ENCODE measurements at places on chromosomes 11 and 22. TPM values are rescaled to one million over a fixed set of nuclear protein-coding genes. Genes with fewer than 3 reads are reported as not detected.

Gene INS
- not detected for total RNA-seq

- DNase-seq: no peak
- H3K36me3 ChIP-seq: no peaks in the 10 kb centered on the region
- no peak overlapping the region for H3K4me3 ChIP-seq
- peaks cover 5% of the 10 kb centered on the region for H3K4me1 ChIP-seq
- no peaks in the 10 kb centered on the region for H3K27me3 ChIP-seq
Measured at GRCh38 chr11:69167916-69168691, 12.4 kb downstream of the SMIM38 start.

DNA sequence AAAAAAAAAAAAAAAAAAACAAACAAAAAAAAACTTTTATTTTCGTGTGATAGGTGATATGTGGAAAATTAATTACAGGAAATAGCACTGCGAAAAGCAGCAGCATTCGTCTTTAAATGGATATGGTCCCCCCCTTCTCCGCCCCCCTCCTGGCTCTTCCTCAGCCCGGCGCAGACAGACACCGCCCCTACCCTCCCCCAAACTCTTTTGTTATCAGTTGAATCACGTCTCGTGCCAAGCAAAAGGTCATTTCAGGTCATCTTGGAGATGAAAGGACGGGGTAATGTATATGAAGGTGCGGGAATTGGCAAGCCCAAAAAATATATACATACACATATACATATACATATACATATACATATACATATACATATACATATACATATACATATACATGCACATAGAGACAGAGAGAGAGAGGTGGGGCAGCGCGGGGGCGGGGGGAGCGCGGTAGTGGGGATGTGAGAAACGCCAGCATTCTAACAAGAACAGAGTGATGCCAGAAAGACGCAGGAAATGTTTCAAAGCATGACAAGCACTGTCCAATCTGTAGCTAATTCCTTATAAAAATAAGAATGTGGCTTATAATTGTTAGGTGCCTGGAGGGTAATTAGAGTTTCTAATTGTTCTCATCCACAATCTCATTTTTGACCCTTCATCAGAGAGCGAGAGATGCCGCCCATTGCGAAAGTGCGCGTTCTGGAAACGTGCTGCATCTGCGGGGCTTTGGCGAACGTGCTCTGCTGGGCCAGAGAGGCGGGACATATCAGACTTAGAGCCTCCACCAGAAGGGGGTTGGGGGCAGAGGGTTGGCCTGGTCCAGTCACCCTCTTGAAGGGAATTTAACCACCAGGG is 214.5 kb upstream of the UBASH3B start:
- no peak for DNase-seq
- no peaks in the 10 kb centered on the region for H3K36me3 ChIP-seq
- no peaks in the 10 kb centered on the region for H3K27me3 ChIP-seq
- H3K27ac ChIP-seq: no peak overlapping the region

GRCh38 chr22:21849489-21849888 is 18.0 kb downstream of the MAPK1 start:
- no peaks in the 10 kb centered on the region for H3K27me3 ChIP-seq
- H3K4me3 ChIP-seq: no peak overlapping the region
- no peak overlapping the region for H3K27ac ChIP-seq
- H3K4me1 ChIP-seq: peaks cover 50% of the 10 kb centered on the region
- DNase-seq: no peak

GRCh38 chr11:10893714-10894151 is 35.9 kb upstream of the ZBED5 start:
- H3K36me3 ChIP-seq: no peaks in the 10 kb centered on the region
- H3K4me3 ChIP-seq: no peak overlapping the region

DNA sequence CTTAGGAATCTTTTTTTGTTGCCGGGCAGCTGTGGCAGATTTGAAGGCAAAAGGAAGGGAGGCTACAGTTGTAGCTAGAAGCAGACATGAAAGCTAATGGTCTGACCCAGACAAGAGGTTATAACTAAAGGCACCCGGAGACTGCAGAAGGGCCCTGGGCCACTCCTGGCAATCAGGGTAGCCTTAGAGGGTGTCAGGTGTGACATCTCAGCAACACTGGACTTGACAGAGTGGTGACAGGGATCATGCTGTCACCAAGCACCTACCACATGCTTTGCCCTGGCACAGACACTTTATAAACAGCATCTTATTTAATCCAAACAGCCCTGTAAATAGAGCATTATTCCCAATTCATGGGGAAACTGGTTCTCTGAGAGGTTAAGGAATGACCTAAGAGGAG is 25.7 kb downstream of the TUB start:
- H3K4me1 ChIP-seq: no peaks in the 10 kb centered on the region
- peaks cover 5% of the 10 kb centered on the region for H3K36me3 ChIP-seq
- DNase-seq: no peak
- H3K27ac ChIP-seq: no peak overlapping the region
- no peak overlapping the region for H3K4me3 ChIP-seq
- H3K27me3 ChIP-seq: no peaks in the 10 kb centered on the region

DNA sequence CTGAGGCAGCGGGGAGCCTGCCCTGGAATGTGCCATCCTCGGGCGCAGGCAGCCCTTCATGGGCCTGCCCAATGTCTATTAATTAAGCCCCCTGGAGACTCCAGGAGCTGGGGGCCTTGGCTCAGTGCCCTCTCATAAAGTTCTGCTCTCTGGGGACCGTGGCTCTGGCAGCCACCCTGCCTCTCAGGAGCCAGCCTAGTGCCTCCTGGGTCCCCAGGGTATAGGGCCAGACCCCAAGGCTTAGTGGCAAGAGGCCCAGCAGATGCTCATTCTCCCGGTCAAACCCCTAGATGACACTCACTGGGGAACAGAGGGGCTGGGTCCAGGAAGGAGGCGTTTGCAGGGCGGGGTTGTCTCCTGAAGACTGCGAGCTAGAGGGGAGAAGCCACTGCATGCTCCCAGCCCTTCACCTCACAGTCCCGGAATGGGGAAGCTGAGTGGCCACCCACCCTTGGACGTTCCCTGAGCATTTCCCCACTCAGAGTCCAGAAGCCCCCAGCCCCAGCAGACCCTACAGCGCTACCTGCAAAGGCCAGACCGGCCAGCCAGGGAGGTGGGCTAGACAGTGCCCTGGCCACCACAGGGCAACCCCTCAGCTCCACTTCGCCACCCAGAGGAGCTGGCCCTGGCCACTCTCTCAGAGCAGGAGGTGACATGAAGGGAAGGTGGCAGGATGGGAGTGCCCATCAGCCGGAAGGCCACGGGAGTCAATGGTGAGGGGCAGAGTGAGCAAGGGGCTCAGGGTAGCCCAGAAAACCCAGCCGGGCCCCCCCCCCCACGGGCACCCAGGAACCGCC is 83.0 kb downstream of the CDKN1C start:
- no peak overlapping the region for H3K4me3 ChIP-seq
- no peak for DNase-seq
- no peaks in the 10 kb centered on the region for H3K4me1 ChIP-seq
- no peaks in the 10 kb centered on the region for H3K27me3 ChIP-seq

Data from CD4-positive, alpha-beta memory T cell (primary cell).